ENCODE measurements at places on chromosomes 2 and 18.

DNA sequence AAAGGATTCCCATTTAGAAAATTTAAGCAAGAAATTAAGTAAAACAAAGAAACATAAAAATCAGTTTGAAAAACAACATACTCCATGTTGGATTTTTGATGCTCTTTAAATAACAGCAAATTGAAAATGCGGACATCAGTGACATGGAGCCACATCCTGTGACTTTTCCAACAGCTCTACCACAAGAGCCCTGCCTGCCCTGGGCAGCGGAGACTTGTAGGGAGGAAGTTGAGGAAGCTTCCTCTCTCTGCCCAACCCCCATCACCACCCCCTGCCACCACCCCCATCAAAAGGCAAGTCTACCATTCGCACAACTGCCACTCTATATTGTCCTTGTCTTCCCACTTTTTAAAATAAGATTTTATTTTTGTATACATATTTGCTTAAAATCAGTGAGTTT, 32.8 kb upstream of the DAPL1 start:
- DNase-seq, result no peak

DNA sequence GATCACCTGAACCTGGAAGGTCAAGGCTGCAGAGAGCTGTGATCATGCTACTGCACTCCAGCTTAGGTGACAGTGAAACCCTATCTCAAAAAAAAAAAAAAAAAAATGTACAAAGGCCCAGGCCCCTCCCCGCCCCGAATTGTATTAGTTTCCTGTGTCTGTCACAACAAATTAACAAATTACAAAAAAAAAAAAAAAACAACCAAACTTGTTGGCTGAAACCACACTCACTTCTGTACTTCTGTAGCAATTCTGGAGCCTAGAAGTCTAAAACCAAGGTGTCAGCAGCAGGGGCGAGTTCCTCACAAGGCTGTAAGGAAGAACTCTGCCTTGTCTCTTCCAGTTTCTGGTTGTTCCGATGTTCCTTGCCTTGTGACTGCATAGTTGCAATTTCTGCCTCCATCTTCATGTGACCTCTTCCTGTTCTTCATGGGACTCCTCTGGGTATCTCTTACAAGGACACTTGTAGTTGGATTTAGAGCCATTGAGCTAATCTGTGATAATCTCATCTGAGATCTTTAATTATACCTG, 100.8 kb upstream of the ZSWIM2 start:
- DNase-seq, result no peak

DNA sequence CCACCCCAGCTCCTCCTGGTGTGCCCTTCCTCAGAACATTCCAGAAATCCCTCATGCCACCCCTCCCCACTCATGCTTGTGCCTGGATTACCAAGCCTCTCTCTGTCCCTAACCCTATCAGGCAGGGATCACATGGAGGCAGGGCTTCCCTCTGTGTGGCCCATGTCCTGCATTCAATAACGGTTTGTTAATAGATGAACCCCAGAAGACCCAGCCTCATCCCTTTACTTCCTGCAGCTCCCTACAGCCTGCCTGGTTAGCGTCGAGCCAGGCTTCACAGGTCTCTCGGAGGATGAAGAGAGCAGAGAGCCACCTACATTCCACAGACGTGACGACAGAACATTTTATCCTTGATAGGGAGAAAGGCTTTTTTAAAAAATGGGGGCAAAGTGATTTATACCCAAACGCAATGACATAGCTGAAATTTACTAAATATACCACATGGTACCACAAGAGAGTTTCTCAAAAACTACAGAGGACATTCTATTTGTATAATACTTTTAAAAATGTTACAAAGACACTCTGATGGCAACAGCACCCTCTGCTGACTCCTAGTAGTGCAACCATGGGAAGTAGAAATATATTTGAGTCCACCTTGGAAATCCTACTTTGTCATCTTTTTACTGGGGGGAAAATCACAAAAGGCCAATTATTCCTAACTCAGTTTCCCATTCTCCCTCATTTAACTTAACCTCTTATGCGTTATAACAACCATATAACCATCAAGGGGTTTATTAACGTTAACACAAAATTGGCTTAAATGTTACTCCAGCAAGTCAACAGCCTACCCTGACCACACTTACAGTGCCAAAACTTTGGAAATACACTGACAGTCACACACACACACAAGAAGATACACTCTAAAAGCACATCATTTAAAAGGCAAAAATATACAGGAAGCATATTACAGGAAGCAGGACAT, 30.7 kb downstream of the FBXO15 start:
- DNase-seq, result peak; percentile 57

DNA sequence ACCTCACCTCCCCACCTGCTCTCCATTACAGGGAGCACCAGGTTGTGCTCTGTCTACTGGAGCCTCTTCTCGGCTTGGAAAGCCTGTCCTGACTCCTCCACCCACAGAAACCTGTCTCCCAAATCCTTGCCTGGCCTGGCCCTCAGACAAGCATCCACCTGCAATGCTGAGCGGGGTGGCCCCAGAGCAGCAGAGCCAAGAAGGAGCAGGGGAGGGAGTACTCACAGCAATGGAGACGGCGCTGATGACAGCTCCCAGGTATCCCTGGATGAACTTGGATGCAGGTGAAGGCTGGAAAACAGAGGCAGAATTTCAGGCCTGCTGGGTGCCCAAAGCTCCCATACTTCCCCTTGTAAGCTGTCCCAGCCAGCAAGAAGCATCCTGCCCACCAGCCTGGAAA, 72.8 kb downstream of the SFXN5 start:
- no peak for DNase-seq

DNA sequence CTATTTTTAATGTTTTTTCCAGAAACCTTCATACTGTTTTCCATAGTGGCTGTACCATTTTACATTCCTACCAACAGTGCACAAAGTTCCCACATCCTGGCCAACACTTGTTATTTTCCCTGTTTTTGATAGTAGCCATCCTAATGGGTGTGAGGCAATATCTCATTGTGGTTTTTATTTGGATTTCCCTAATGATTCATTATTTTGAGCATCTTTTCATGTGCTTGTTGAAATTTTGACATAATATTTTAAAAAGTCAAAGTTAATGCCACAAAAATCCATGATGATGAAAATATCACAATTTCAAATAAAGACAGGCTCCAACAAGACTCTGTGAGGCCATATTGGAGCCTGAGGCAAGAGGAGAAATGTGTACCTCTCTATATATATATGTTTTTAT, 50.2 kb downstream of the VWA3B start:
- DNase-seq, result no peak

DNA sequence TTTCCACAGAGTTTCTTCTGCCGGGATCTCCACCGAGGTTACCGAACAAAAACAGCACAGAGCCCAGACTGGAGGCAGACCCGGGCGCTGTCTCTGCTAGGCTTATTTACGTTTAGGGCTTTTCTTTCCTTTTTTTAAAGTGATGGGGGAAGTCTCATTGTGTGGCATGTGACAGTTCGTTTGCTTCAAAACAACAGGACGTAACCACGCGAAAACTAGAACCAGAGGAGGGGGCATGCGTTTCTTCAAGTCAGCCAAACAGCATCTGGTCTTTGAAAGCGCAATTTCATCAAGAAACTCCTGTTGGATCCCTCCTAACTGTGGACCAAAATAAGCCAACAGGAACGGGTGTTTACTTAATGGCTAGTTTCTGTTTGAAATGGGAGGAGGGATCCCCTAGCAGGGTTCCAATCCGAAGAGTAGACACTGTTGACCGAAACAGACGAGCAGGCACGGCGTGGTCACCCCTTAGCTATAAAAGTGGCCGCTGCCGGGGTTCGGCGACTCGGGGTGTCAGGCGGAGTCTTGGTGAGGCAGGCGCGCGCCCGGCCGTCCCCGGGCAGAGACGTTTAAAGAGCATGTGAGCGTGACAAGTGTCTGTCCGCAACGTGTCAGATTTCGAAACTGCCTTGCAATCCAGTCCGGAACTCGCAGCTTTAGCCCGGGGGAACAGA, 997 bp upstream of the TGIF1 start:
- DNase-seq, result no peak

- DNase-seq, result no peak
Measured at GRCh38 chr2:15735484-15736326, 144.0 kb downstream of the DDX1 start.

DNA sequence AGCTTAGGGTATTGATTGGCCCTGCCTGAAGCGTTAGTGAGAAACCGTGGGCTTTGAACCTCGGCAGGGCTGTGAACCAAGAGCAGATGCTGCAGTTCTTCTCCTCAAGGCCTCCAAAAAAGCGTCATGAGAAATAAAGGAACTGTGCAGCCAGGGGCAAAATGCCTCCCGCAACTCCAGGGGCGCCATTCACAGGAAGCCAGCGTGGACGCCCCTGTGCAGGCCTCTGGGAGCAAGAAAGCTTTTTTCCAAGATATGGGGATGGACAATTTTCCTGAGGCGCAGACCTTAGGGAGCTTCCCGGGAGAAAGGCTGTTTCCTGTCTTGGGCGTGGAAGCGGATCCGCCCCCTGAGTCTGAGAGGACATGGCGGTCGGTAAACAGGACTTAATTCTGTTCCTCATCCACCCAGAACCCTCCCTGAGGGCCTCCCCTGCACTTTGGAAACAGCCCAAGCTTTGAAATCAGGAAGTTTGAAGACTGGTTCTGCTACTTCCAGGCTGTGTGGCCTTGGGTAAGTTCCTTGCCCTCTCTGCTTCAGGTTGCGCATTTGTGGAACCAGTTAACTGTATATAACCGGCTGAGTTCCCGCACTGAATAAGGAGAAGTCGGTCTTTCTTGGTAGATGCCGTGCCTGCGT, 29.6 kb upstream of the CABLES1 start:
- no peak for DNase-seq

DNA sequence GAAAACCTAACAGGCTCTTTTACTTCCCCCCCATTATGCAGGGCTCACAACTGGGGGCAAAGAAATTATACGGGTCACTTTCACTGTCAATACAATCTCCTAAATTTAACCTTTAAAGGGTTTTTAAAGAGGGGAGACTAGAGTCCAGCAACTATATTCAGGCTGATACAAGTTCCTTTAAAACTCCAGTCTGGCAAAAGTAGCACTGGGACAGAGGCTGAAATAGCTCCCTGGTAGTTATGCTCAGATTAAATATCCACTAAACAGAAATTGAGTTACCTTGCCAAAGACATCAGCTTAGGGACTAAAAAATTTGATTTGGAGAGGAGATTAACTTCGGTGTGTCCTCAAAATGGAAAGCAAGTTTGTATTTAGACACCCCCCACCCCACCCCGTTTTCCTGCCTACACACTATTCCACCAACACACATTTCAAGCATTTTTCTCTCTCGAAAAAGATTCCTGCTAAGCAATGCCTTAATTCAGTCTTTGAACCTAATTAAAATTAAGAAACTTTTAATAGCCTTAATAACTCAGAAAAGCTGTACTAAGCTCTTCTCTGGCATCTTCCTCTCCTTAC, 127.2 kb downstream of the OSBPL1A start:
- peak; percentile 10 for DNase-seq

GRCh38 chr2:134369220-134369902, 115.5 kb downstream of the MGAT5 start:
- no peak for DNase-seq

- no peak for DNase-seq
Measured at GRCh38 chr2:58862244-58862643, 621.1 kb upstream of the FANCL start.

GRCh38 chr2:162013514-162014475, 60.2 kb downstream of the DPP4 start:
- no peak for DNase-seq

DNA sequence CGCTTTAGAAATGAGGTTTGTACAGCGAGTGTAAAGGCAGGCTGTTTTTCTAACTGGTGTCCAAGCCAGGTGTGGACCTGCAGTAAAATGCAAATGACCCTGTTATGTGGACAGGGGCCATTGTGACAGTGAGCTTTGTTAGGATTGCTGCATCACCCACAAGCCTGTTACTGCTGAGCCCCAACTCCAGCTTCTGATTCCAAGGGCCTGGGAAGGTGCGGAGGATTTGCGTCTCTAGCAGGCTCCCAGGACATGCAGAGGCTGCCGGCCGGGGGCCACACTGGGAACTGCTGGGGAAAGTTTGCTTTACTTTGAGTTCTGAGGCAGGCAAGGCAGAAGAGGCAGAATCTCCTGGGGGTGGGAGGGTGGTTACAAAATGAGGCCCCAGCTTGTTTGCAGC, 164.1 kb downstream of the GLI2 start:
- no peak for DNase-seq

DNA sequence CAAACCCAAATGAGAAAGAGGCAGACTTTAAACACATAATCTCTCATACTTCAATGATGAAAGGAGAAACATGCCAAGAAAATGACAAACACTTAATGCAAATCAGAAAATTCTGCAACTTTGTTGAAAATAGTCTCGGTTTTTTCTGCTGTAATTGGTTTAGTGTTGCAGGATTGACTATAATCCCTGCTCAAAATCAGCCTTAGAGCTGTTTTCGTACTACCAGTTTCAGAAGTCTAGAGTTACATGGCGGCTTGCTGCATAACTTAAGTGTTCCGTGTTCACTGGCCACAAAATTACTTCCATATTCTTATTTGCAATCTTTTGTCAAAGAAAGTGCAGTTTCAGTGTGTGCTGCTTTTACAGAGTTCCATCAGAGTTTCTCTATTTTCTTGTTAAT, 48.9 kb upstream of the ITGAV start:
- peak; percentile 32 for DNase-seq

DNA sequence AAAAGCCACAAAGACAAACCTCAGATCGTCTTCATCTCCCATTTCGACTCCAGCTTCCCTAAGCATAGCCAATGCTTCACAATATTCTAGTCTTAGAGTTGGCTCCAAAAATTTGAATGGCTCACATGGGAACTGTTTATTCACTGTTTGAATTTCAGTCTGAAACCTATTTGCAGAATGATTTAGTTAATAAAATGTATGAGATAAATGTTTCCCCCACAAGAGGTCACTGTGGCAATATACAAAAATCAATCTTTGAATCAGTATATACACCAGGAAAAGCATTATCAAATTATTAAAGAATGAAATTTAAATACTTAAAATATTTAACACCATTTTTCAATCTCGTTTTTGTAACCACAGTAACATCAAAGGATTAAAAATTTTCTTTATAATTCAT, 40.0 kb upstream of the MCM6 start:
- DNase-seq, result peak; percentile 26

DNA sequence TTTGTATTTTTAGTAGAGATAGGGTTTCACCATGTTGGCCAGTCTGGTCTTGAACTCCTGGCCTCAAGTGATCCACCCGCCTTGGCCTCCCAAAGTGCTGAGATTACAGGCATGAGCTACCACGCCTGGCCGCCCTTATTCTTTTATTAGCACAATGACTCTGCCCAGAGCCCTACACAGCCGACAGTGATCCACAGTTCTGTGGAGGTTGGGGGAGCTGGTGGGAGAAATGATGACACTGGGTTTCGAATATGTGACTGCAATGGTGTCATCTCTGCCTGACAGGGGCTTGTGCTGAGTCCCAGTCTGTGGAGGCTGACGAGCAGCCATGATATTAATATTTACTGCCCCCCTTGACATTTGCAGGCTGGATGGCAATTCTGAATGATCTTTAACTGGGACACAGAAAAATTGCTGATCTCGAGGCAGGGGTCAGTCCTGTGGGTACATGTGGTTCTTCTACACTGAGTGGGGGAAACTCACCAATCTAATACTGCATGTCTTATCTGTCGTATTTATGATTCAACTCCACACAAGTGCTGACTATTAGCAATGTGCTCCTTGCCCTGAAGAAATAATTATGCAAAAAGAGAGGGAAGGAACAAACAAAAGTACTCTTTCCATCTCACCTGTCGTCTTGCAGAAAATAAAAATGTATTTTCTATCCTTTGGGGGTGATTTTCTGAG, 6.3 kb upstream of the CTAGE1 start:
- DNase-seq, result no peak

Data from GM03348 (cell line).